ENCODE measurements at places on chromosomes 7 and 10. TPM values are rescaled to one million over a fixed set of nuclear protein-coding genes. Genes with fewer than 3 reads are reported as not detected.

Gene GIMAP4
- 193 TPM for total RNA-seq

Gene ARHGAP22
- total RNA-seq, result 0.48 TPM

DNA sequence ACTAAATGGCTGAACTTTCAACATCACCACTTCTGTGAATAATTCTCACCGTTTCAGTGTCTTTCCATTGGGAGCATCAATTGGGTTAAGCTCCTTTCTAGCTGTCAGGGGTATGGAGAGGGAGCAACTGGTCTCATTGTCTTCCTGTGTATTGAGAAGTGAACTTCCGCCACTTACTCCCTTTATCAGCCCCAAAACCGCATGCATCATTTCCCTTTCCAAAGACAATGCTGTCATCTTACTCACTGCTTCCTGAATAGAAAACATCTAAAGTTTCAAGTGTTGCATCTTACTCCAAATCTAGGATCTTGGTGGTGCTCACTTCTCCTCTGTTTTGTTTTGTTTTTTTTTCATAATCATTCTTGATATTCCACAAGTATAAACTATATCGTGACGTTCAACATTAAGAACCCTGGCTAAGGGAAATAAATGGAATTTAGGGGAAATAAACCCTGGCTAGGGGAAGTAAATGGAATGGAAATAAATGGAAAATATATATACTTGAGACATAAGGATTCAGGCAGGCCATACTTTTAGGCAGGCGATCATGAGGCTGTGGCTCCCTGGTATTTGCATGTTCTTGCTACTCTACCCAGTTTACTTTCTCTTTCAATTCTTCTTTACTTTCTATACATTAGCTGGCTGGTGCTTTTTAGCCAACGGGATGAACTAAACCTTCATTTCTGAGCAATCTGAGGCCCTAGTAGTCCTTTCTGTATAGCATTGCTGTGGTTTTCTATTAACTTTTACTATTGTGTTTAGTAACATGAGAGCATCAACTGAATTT, 371.9 kb downstream of the BMPER start:
- ATAC-seq, result no peak

GRCh38 chr10:114077815-114078219, 34.2 kb downstream of the ADRB1 start:
- ATAC-seq, result no peak
